BJ (cell line): ENCODE measurements at places on chromosomes 2 and 18.
A peak's percentile ranks its signal among the peaks of the same experiment; 100 is the strongest.

DNA sequence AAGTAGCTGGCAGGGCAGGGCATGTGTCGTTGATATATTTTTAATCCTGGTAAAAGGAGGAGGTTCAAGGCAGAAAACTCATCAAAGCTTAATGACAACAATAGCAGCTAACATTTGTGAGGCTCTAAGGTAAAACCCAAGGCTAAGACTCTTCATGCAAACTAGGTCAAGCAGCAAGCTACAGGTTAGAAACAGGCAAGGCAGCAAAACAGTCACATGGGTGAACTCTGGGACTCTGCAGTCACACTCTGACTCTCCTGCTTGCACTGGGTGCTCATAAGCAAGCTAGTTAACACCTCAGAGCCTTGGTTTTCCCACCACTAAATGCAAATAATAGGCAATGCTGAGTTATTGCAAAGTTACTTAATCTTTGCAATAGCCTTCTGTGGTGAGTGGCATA is 7.9 kb downstream of the IL1RN start:
- DNase-seq: no peak

GRCh38 chr2:186822323-186822722 is 26.6 kb downstream of the ZSWIM2 start:
- DNase-seq: no peak

- DNase-seq: no peak
Measured at GRCh38 chr2:237505188-237505939, 18.3 kb downstream of the MLPH start.

DNA sequence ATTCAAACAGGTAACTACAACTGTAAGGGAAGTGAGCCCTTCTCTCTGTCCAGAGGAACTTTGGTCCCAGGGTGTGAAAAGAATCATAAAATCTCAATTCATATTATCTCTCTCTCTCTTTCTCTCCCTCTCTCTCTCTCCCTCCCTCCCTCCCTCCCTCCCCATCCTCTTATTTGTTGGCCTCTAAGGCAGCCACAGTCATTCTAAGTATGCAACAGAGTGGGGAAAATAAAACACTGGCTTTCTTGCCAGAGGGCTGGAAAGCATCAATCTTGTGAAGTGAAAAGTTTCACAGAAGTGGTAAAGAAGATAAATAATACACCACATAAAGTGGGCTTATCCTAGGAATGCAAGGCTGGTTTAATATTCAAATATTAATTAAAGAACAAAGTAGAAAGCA is 95.6 kb upstream of the KCNH7 start:
- DNase-seq: no peak

DNA sequence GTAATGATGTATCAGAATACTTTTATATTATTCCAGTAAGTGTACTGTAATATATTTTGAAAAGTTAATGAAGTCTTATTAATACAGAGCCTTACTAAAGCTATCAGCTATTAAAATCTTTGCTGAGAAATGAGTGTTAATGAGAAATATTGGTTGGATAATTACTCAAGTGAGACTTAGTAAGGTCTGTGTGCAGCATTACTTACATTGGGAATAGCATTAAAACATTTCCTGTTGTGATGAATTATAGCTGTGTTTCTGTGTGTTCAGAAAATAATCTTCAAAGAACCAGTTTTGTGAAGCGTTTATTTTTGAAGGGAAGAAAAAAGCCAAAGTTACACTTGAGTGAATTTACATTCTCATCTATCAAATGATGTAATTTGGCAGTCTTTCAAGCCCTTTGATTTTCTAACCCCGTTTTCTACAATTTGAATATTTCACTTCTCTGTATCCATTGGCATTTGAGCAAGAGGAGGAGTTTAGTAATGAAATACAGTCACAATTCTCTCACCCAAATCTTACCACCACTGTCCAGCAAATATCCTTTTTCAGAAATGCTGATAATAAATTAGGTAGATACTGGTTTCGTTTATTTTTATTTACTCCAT is 123.5 kb upstream of the BOD1L2 start:
- DNase-seq: no peak

DNA sequence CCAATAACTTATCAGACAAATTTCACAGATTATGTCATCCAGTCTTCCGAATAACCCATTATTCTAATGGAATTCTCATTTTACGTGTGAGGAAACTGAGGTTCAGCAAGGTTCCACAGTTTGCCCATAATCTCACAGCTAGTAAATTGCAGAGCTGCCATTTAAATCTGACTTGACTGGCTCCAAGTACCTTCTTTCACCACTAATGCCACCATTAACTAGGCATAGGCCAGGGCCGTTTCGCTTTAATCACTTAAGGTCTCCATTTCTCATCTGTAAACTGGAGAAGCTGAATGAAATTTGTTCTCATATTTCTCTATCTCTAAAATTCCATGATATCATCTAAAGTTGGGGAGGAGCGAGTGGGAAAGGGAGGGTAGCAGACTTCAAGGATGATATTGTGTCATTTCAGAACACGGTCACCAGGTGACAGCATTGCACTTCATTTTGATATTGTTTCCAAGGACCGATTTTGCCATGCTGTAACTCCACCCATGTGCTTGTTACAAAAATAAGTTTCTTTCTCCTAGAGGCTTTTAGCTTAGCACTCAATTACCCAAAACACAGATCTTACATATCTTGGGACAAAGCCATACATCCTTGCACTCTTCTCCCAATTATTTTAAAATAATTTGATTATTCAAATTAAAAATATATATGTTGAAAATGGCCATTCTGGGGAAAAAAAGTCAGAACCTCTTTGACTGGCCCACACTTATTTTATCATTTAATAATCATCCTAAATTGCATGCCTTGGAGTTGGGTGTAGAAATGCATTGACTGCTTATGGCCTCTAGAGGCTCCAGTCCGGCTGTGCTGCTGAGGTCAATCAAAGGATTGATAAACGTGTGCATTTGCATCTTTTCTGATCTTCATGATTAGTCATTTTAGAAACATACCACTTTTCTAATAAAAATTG is 123.8 kb downstream of the AKAIN1 start:
- no peak for DNase-seq

- no peak for DNase-seq
Measured at GRCh38 chr18:32934201-32934600, 161.4 kb upstream of the KLHL14 start.

DNA sequence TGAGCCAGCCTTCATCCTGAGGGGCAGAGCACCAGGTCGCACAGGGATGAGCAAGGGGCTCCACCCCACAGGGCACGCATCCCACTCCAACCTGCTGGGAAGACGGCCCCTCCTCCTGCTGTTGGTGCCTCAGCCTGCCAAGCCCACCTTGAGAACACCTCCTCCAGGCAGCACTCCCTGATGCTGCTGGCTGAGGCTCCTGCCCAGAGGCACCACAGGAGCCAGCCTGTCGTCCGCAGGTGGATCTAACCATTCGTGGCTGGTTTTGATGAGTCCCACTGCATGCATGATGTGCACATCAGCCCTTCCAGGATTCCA is 58.4 kb downstream of the BIN1 start:
- DNase-seq: no peak

DNA sequence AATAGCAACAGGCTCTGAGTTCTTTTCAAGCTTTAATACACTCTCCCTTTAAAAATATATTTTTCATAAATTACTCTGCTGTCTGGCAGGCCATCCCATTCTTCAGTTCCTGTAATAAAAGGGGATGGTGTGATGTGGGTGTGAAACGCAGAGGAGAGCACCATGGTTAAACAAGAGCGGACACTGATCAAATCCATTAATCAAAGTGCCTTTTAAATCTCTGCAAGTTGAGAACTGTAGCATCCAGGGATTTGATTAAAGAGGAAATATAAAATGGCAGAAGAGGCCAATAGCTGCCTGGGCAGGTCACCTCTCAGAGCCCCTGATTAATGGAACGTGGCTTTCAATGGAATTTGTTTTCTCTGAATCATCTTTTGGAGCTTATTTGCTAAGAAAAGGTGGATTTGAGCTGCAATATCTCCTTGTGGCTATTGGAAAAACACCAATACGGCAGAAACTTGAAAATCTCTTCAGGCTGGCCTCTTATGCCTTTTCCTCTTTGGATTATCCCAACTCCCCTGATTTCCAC is 96.9 kb downstream of the ACTR3 start:
- no peak for DNase-seq

- peak; percentile 32 for DNase-seq
Measured at GRCh38 chr2:232634206-232635150, 1.1 kb downstream of the EFHD1 start.

DNA sequence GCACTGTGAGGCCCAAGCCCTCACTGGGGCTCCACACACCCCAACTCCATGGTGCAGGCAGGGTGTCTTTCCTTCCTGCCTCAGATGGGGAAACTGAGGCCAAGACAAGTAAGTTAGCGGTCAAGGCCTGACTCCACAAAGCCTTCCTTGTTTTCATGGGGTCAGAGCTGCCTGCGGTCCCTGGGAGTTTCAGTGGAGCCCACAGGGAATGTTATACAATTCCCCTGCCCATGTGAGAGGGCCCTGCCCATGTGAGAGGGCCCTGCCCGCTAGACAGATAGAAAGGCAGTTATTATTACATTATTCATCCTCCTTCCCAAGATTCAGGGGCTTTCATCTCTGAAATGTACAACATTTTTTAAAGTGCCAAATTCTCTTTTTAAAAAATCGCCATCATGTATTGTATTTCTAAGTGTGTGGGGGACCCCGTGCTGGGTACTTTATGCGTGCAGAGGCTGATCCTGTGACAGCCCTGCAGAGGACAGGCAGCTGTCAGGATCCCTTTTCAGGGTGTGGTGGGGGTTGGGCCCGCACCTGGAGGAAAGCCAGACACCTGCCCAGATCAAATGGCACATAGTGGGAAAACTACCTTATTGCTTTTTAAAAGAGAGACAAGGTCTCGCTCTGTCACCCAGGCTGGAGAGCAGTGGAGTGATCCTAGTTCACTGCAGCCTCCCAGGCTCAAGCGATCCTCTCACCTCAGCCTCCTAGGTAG is 23.4 kb downstream of the FBLN7 start:
- DNase-seq: no peak

DNA sequence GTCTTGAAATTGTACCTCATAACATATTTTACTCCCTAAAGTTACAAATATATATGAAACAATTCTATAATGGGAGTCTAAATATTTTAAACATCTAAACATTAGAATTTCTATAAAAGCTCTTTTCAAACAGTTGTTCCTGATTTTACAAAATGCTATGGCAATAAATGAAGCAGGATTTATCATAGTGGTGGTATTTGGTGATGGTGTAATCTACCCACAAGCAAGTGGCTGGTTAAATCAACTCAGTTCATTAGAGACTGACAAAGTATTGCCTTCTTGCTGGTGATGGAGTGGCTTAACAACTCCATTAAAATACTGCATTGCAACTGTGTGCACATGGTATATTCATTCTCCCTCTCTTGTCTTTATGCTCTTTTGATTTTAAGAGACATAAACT is 138.9 kb downstream of the PMAIP1 start:
- no peak for DNase-seq

GRCh38 chr18:67583621-67584020 is 67.1 kb upstream of the DSEL start:
- no peak for DNase-seq

- DNase-seq: no peak
Measured at GRCh38 chr2:221016551-221016950, 555.6 kb downstream of the EPHA4 start.

- DNase-seq: peak; percentile 76
Measured at GRCh38 chr2:144183727-144184126, 336.2 kb downstream of the ZEB2 start.

DNA sequence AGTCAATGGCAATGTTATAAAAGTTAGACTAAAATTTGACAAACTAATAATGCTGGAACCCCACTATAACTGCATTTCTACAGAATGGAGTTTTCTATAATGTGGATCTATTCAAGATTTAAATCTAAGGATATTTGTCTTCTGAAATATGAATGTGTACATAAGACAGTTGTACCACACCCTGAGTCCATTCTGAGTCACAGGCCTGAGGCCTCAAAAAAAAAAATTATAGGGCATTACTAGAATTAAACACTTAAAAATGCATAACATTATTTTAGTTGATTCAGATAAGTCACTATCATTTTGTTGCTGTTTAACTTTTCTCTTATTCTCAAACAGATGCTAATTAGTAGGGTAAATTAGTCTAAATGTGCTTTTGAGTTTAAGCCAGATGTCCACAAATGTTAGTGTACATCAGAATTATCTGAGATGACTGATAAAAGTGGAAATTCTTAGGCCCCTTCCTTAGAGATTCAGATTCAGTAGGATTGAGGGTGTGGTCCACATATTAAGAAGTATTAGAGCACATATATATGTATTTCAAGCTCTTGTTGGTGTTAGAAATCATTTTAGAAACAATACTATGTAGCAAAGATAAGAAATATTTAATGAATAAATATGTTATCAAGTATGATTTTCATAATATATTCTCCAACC is 42.4 kb upstream of the COL5A2 start:
- peak; percentile 23 for DNase-seq

- no peak for DNase-seq
Measured at GRCh38 chr2:229660951-229661350, 53.4 kb downstream of the DNER start.

DNA sequence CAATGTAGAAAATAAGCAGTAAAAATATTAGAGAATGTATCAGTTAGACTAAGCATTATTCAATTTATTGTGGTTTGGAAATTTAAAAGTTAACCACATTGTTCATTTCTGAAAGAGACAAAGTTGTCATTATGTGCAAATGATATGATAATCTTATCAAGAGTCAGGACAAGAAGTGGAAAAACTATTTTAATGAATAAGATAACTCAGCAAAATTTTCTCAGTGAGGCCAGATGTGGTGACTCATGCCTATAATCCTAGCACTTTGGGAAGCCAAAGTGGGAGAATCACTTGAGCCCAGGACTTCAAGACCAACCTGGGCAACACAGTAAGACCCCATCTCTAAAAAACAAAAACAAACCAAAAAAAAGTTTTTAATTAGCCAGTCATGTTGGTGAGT is 39.5 kb upstream of the CERS6 start:
- DNase-seq: no peak

DNA sequence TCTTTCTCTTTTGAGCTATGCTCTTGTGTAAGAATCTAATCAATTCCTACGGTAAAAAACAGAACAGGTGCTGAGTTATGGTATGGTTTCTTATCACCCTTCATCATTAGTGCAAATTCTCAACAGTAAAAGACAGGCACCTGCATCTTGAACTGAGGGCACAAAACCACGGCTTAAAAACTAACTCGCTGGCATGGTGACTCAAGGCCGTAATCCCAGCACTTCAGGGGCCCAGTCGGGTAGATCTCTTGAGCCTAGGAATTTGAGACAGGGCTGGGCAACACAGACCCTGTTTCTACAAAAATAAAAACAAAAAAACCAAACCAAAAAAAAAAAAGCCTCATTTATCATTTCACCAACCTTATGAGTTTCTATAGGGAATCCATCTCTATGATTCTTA is 33.3 kb downstream of the THAP4 start:
- DNase-seq: no peak

GRCh38 chr2:134588556-134588955 is 130.2 kb downstream of the TMEM163 start:
- DNase-seq: no peak

GRCh38 chr2:129757915-129758783 is 221.3 kb upstream of the RAB6C start:
- no peak for DNase-seq

GRCh38 chr18:25633563-25633962 is 281.6 kb upstream of the ZNF521 start:
- no peak for DNase-seq

GRCh38 chr2:106983305-106983704 is 97.3 kb upstream of the ST6GAL2 start:
- no peak for DNase-seq
